Stimulated activated CD4-positive, alpha-beta T cell treated with anti-CD3 and anti-CD28 coated beads, Interleukin-4, amount 100 ng/mL, for 24 hours (primary cell): ENCODE measurements at places on chromosomes 13 and 19.

DNA sequence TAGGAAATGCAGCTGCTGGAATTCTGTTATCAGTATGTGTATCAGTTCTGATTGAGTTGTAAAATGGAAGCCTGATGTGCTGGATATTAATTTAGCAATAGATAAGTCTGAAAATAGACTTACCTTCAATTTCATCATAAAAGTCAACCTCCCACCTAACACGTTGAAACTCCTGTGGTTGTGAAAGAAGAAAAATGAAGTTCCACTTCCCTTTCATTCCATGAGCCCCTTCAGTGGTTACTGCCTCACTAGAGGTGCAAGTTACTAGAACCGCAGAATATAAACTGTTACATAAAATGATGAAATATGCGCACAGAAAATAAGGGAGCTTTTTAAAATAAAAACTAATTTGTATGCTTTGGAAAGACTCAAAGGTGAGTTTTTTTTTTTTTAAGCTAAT is 249.2 kb downstream of the SHISA2 start:
- no peak for DNase-seq

DNA sequence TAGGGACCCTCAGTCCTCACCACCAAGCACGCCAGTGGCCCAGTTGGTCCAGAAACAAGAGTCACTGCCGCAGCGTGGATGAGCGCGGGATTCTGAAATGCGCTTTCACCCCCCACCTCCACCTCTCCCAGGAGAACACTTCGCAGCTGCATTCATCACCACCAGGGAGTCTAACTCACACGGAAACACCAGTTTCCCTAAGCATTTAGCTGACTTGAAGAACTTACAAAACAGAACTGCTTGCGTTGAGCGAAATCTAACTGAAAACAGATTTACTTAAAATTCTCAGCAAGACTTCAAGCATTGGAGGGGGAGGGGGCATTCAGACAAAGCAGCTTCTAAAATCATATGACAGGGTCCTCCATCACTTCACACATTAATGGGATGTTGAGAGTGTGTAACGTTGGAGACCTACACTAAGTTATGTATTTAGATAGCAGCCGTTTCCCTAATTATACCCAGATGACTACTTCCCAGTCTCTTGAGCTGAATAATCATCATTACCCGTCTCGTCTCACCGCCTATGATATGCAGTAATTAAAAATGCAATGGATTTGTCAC is 258.2 kb upstream of the IRS2 start:
- no peak for DNase-seq

DNA sequence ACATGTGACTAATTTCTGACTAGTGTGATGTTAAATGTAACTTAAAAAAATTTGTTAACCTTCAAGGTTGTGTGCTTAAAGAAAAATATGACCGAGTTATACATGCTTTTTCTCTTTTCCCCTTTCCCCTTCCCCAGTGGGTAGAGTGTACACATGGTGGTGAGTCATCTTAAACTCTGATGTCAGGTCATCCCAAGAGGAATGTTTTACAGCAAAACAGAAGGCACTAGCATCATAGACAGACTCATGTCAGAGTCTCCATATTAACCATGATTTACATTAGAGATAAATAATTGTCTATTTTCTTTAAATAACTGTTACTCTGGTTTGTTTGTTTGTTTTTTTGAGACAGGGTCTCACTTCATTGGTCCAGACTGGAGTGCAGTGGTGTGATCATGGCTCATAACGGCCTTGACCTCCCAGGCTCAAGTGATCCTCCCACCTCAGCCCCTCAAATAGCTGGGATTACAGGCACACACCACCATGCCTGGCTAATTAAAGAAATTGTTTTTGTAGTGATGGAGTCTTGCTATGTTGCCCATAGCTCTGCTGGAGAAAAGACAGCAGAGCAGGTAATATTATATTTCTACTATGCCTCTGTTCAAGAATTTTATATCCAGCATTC is 160.4 kb upstream of the PCDH9 start:
- no peak for DNase-seq

- no peak for DNase-seq
Measured at GRCh38 chr13:30443957-30444404, 21.7 kb downstream of the UBE2L5 start.

DNA sequence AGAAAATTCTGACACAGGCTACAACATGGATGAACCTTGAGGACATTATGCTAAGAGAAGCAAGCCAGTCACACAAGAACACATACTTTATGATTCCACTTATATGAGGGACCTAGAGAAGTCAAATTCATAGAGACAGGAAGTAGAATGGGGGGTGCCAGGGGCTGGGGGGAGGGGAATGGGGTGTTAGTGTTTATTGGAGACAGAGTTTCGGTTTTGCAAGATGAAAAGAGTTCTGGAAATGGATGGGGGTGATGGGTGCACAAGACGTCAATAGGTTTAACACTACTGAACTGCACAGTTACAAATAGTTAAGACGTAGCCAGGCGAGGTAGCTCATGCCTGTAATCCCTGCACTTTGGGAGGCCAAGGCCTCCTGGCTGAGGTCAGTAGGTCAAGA is 3.5 kb upstream of the ZNF787 start:
- DNase-seq: no peak

DNA sequence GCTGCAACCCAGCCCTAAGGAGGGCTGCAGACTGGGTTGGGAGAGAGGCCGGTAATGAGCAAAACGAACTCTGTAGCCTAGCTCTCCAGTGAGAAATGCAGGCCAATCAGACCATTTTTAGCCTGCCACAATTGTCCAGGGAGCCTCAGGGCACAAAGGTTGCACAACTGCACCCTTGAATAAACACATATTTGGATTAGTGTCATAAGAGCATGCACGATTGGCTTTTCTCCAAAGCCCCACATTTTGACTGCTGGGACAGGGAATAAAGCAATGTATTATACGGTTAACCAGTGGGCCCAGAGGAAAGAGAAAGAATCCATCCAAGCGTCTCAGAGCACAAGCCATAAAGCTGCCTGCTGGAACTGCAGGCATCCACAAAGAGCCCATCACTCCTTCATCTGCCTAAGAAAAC is 729.4 kb upstream of the SGCG start:
- no peak for DNase-seq

DNA sequence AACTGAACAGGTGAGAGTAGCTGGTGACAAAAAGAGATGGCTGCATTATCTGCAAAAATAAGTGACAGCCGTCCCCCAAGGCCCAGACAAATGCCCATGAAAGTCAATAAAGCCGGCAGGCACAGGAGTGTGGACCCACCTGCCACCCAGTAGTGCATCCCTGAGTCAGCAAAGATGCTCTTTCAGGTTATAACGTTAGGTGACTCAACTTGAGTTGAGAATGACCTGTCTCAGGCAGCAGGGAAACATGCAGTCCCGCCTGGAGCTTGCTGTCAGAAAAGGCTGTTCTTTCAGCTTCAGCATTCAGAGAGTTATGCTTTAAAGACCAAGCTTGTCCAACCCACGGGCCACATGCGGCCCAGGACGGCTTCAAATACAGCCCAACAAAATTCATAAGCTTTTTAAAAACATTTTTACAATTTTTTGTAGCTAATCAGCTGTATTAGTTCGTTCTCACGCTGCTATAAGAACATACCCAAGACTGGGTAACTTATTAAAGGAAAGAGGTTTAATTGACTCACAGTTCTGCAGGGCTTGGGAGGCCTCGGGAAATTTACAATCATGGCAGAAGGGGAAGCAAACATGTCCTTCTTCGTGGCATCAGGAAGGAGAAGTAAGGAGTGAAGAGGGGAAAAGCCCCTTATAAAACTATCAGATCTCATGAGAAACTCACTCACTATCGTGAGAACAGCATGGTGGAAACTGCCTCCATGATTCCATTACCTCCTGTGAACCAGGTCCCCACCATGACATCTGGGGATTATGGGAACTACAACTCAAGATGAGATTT is 110.4 kb downstream of the RAB20 start:
- no peak for DNase-seq

GRCh38 chr13:67518785-67519184 is 288.6 kb upstream of the PCDH9 start:
- DNase-seq: no peak
